Chondrocyte (in vitro differentiated cells): ENCODE measurements at places on chromosomes 16 and 17. TPM values are rescaled to one million over a fixed set of nuclear protein-coding genes. Genes with fewer than 3 reads are reported as not detected.

Gene PCGF2
- 50.7 to 56.1 TPM (median 55.2 TPM) in 3 replicates for total RNA-seq

Gene OMG
- total RNA-seq, result not detected in 3 replicates

Gene CRYBA1
- total RNA-seq, result not detected in 3 replicates

Gene CDRT4
- 6.2 to 9.1 TPM (median 7.1 TPM) in 3 replicates for total RNA-seq

Gene KRT28
- not detected in 3 replicates for total RNA-seq

Gene NLRC3
- 0.05 to 0.24 TPM (median 0.12 TPM) in 3 replicates for total RNA-seq

Gene SOX8
- 0.10 to 0.15 TPM (median 0.15 TPM) in 3 replicates for total RNA-seq

Gene HOXB5
- total RNA-seq, result not detected in 3 replicates

Gene MYCBPAP
- 0.99 to 1.2 TPM (median 1.00 TPM) in 3 replicates for total RNA-seq

Gene CCDC200
- not detected in 3 replicates for total RNA-seq

Gene TBC1D3
- total RNA-seq, result not detected in 3 replicates

Gene NPW
- total RNA-seq, result 1.1 to 3.7 TPM (median 2.5 TPM) in 3 replicates

Gene MYH3
- 3.0 to 3.5 TPM (median 3.2 TPM) in 3 replicates for total RNA-seq

Gene CMTM1
- 6.3 to 11.9 TPM (median 9.6 TPM) in 3 replicates for total RNA-seq

Gene SLC5A11
- not detected in 3 replicates for total RNA-seq

Gene SLC12A3
- total RNA-seq, result not detected in 3 replicates

Gene SBK1
- 1.5 to 2.8 TPM (median 1.7 TPM) in 3 replicates for total RNA-seq

Gene EME1
- total RNA-seq, result 1.9 to 6.8 TPM (median 2.5 TPM) in 3 replicates

Gene PRR14
- 33.5 to 46.9 TPM (median 42.0 TPM) in 3 replicates for total RNA-seq

Gene DNAAF8
- 2.0 to 2.6 TPM (median 2.2 TPM) in 3 replicates for total RNA-seq

Gene CA4
- total RNA-seq, result not detected in 3 replicates

Gene HOXB2
- total RNA-seq, result 0.72 TPM in 2 of 3 replicates, not detected in the other

Gene FOXO3B
- 6.9 to 7.5 TPM (median 7.0 TPM) in 3 replicates for total RNA-seq

Gene SOST
- not detected in 3 replicates for total RNA-seq

Gene ASGR1
- total RNA-seq, result 0.46 to 1.9 TPM (median 0.97 TPM) in 3 replicates

Gene MPP3
- 13.3 to 15.6 TPM (median 14.4 TPM) in 3 replicates for total RNA-seq

Gene FBXW10
- not detected in 3 replicates for total RNA-seq

Gene FOXL1
- total RNA-seq, result 7.7 to 10.1 TPM (median 8.1 TPM) in 3 replicates

Gene CFAP52
- total RNA-seq, result 0.53 TPM in 1 of 3 replicates, not detected in the others

Gene TMEM208
- 41.7 to 55.7 TPM (median 43.2 TPM) in 3 replicates for total RNA-seq

Gene KRTAP16-1
- total RNA-seq, result not detected in 3 replicates

Gene PPP1R27
- total RNA-seq, result not detected in 3 replicates

Gene PAM16
- total RNA-seq, result 21.6 to 24.4 TPM (median 22.4 TPM) in 3 replicates

Gene KRTAP1-5
- total RNA-seq, result not detected in 3 replicates

Gene CBFA2T3
- total RNA-seq, result 0.23 TPM in 1 of 3 replicates, not detected in the others

Gene IL34
- 13.0 to 25.0 TPM (median 20.8 TPM) in 3 replicates for total RNA-seq

Gene ST6GALNAC2
- 1.5 to 3.0 TPM (median 2.8 TPM) in 3 replicates for total RNA-seq

Gene CNTNAP1
- total RNA-seq, result 22.8 to 43.6 TPM (median 42.1 TPM) in 3 replicates

Gene C17orf113
- 0.24 to 0.77 TPM (median 0.62 TPM) in 3 replicates for total RNA-seq

Gene SMIM36
- total RNA-seq, result not detected in 3 replicates

Gene HAS3
- total RNA-seq, result 0.92 to 1.5 TPM (median 1.4 TPM) in 3 replicates

Gene CA10
- not detected in 3 replicates for total RNA-seq

Gene MEIOC
- total RNA-seq, result 0.31 to 0.32 TPM (median 0.31 TPM) in 3 replicates

Gene ABCC12
- total RNA-seq, result not detected in 3 replicates

Gene TTYH2
- total RNA-seq, result 1.6 to 2.1 TPM (median 1.9 TPM) in 3 replicates

Gene SECTM1
- 1.3 to 2.5 TPM (median 2.1 TPM) in 3 replicates for total RNA-seq

Gene KRTAP9-8
- total RNA-seq, result not detected in 3 replicates

Gene KDM6B
- 36.6 to 38.2 TPM (median 37.4 TPM) in 3 replicates for total RNA-seq

Gene CHST4
- total RNA-seq, result not detected in 3 replicates

Gene MYH13
- total RNA-seq, result not detected in 3 replicates

Gene KCNG4
- total RNA-seq, result not detected in 3 replicates
